ENCODE measurements at places on chromosomes 2 and 18. TPM values are rescaled to one million over a fixed set of nuclear protein-coding genes. Genes with fewer than 3 reads are reported as not detected.
A peak's percentile ranks its signal among the peaks of the same experiment; 100 is the strongest.

The TXNDC2 gene
- not detected for total RNA-seq

The FBXO41 gene
- total RNA-seq: 37.0 TPM

The EVA1A gene
- 1.0 TPM for total RNA-seq

The CNRIP1 gene
- not detected for total RNA-seq

The SNED1 gene
- total RNA-seq: 7.3 TPM

The NOSTRIN gene
- 0.26 TPM for total RNA-seq

The UGT1A5 gene
- not detected for total RNA-seq

The GATA6 gene
- total RNA-seq: 0.05 TPM

The IL1RL2 gene
- not detected for total RNA-seq

The LTBP1 gene
- total RNA-seq: 0.15 TPM

The ZNF396 gene
- 0.45 TPM for total RNA-seq

- DNase-seq: no peak
These were observed 710.6 kb upstream of the ZEB2 start for GRCh38 chr2:145230546-145230945.

- DNase-seq: no peak
These were observed 135.9 kb downstream of the ZNF407 start for GRCh38 chr18:74733598-74733997.

DNA sequence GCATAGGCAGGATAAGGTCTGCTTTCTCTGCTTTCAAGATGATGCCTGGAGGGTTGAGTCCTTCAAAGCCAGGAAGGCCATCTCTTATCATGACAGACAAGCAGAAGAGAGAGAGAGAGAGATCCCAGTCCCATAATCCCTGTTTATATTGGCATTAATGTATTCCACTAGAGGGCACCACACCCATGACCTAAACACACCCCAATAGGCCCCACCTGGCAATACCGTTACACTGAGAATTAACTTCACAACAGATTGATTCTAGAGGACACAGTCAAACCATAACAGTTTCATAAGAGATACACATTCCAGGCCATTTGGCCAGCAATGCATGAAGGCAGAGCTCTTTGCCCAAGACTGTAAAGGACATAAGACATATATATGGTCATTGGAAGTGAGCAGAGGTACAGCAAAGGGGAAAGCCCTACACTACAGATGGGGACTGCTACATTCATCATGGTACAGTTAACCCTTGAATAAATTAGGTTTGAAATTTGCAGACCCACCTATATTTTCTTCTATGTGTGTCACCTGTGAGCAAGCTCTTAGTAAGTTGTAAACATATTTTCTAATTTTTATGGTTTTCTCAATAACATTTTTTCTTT, 1516.1 kb downstream of the RPIA start:
- DNase-seq: peak; percentile 3

DNA sequence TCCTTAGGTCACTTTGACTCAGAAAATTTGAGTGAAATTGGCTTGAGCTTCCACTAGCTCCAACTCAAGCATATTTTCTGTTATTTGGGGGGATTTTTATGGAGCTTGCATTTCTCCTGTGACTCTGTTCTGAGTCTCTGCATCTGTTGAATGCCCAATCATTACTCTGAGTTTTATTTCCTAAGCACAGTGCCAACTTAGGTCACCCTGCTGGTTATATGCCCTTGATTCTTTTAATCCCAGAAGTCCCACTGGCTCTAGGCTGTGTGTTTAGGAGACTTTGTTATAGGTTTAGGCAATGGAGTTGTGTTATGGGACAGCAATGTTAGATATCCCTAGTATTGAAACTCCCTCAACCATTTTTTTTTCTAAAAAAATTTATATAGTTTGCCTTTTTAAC, 198.2 kb upstream of the DTNA start:
- no peak for DNase-seq

GRCh38 chr18:23302851-23303527, 150.1 kb upstream of the RIOK3 start:
- DNase-seq: no peak

GRCh38 chr18:75809926-75810255, 382.4 kb upstream of the SMIM21 start:
- DNase-seq: no peak

- DNase-seq: no peak
These were observed 25.8 kb downstream of the ZC3H6 start for GRCh38 chr2:112301171-112301584.

- no peak for DNase-seq
These were observed 16.3 kb upstream of the LYG1 start for GRCh38 chr2:99317161-99317872.

GRCh38 chr2:164739966-164740365, 101.7 kb downstream of the COBLL1 start:
- no peak for DNase-seq

GRCh38 chr2:6937582-6937981, 20.4 kb downstream of the RNF144A start:
- DNase-seq: no peak

- no peak for DNase-seq
These were observed 94.7 kb downstream of the DOK6 start for GRCh38 chr18:69495338-69495737.

GRCh38 chr2:179340678-179341077, 76.0 kb upstream of the SESTD1 start:
- DNase-seq: no peak

GRCh38 chr2:205925373-205926337, 160.3 kb downstream of the INO80D start:
- DNase-seq: no peak

GRCh38 chr2:72932045-72932740, 14.9 kb downstream of the EMX1 start:
- DNase-seq: no peak
